Lung microvascular endothelial cell (primary cell): ENCODE measurements at places on chromosomes 7 and 10. TPM values are rescaled to one million over a fixed set of nuclear protein-coding genes. Genes with fewer than 3 reads are reported as not detected.

Gene KMT2C
- 16.1 and 34.5 TPM in 2 replicates for total RNA-seq

Gene KLF14
- total RNA-seq, result not detected in 2 replicates

Gene PTPRZ1
- total RNA-seq, result not detected in 2 replicates

- DNase-seq, result no peak
Measured at GRCh38 chr7:150330211-150330885, 7.0 kb upstream of the ACTR3C start.

DNA sequence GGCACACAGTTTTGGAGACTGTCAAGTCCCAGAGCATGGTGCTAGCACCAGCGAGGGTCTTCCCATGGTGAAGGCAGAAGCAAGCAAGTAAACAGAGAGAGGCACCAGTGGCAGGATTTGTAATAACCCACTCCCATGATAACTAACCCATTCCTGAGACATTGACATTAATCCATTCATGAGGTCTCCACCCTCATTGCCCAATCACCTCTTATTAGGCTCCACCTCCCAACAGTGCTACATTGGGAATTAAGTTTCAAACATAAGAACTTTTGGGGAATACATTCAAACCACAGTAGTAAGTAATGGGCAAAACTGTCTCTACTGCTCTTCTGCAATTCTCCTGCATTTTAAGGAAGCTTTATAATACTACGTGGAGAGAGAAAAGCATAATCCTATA, 193.6 kb downstream of the CACNA2D1 start:
- DNase-seq, result no peak

GRCh38 chr10:115949282-115949844, 323.6 kb downstream of the GFRA1 start:
- DNase-seq, result no peak
